ENCODE measurements at places on chromosomes 2 and 18.

DNA sequence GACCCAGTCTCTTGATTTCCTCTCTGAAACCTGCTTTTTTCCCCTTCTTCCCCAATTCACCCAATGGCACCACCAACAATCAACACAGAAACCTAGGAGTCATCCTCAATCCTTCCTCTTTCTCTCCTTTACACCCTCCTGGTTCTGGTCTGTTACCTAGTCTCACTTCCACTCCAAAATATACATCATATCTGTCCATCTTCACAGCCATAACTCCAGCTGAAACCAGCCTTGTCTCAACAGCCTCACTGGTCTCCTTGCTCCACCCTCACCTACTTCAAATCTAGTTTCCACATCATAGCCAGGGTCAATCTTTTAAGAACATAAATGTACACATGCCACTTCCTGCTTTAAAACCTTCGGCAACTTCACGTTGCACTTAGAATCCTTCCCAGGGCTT lies 11.8 kb upstream of the TWSG1 start:
- H3K4me3 ChIP-seq = no peak overlapping the region
- no peak overlapping the region for H3K27ac ChIP-seq
- no peak for DNase-seq

- H3K4me3 ChIP-seq = no peak overlapping the region
- no peaks in the 10 kb centered on the region for H3K27me3 ChIP-seq
- H3K36me3 ChIP-seq = no peaks in the 10 kb centered on the region
- no peak for DNase-seq
Observed at GRCh38 chr2:99754210-99754609, 264.4 kb upstream of the REV1 start.

GRCh38 chr2:19176172-19176852 lies 182.1 kb downstream of the OSR1 start:
- no peaks in the 10 kb centered on the region for H3K36me3 ChIP-seq
- DNase-seq = no peak
- no peaks in the 10 kb centered on the region for H3K4me1 ChIP-seq
- no peaks in the 10 kb centered on the region for H3K27me3 ChIP-seq
- no peak overlapping the region for H3K4me3 ChIP-seq

GRCh38 chr2:155310589-155310988 lies 612.1 kb downstream of the KCNJ3 start:
- H3K27ac ChIP-seq = no peak overlapping the region
- H3K4me3 ChIP-seq = no peak overlapping the region
- no peak for DNase-seq
- no peaks in the 10 kb centered on the region for H3K4me1 ChIP-seq
- H3K27me3 ChIP-seq = no peaks in the 10 kb centered on the region

- H3K27me3 ChIP-seq = no peaks in the 10 kb centered on the region
- H3K4me1 ChIP-seq = peaks cover 61% of the 10 kb centered on the region
- H3K4me3 ChIP-seq = no peak overlapping the region
- H3K27ac ChIP-seq = peak overlapping the region; percentile 89
Observed at GRCh38 chr2:46847726-46848412, 67.7 kb downstream of the MCFD2 start.

- H3K27me3 ChIP-seq = no peaks in the 10 kb centered on the region
- H3K27ac ChIP-seq = peak overlapping the region; percentile 74
- H3K4me3 ChIP-seq = no peak overlapping the region
- H3K36me3 ChIP-seq = no peaks in the 10 kb centered on the region
- H3K4me1 ChIP-seq = peaks cover 24% of the 10 kb centered on the region
- peak; percentile 91 for DNase-seq
Observed at GRCh38 chr2:111659361-111660333, 224.3 kb downstream of the ANAPC1 start.

GRCh38 chr2:72916743-72917137 lies 579 bp upstream of the EMX1 start:
- H3K4me3 ChIP-seq = peak overlapping the region; percentile 34
- H3K36me3 ChIP-seq = no peaks in the 10 kb centered on the region
- H3K27me3 ChIP-seq = peaks cover 47% of the 10 kb centered on the region
- H3K27ac ChIP-seq = no peak overlapping the region
- no peak for DNase-seq

DNA sequence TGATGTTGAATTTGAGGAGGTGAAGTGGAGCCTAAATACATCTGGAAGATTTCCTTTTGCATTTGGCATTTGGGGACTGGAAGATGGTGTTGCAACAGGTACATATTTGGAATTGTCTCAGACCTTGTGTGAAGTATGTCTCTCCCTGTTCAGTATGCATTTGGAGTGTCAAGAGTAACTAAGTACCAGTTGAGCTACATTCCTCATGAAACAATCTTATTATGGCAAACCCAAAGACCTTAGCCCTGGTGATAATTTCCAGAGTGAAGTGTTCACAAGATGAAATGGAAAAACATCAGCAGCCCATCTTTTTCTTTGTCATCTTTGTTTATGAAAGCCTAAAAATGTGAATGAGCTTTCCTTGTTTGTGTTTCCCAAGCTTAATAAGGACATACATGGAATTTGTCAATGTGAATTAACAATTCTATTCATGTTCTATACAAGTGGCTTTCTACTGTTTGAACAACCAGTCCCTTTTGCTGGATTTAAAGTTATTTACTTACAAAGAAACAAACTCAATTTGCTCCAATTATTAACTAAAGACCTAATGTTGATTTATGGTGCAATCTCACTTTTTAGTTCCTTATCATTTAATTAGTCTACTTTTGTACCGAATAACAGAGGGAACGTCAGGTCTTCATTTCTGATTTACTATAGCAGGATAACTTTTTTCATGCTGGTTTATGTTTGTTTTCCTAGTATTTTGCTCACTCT lies 42.1 kb upstream of the PPP1R1C start:
- H3K4me1 ChIP-seq = no peaks in the 10 kb centered on the region
- no peaks in the 10 kb centered on the region for H3K27me3 ChIP-seq
- H3K36me3 ChIP-seq = no peaks in the 10 kb centered on the region
- no peak overlapping the region for H3K27ac ChIP-seq

- H3K4me3 ChIP-seq = no peak overlapping the region
- no peaks in the 10 kb centered on the region for H3K36me3 ChIP-seq
- H3K27ac ChIP-seq = no peak overlapping the region
- no peak for DNase-seq
- H3K27me3 ChIP-seq = no peaks in the 10 kb centered on the region
Observed at GRCh38 chr2:3117650-3118216, 259.9 kb downstream of the EIPR1 start.

DNA sequence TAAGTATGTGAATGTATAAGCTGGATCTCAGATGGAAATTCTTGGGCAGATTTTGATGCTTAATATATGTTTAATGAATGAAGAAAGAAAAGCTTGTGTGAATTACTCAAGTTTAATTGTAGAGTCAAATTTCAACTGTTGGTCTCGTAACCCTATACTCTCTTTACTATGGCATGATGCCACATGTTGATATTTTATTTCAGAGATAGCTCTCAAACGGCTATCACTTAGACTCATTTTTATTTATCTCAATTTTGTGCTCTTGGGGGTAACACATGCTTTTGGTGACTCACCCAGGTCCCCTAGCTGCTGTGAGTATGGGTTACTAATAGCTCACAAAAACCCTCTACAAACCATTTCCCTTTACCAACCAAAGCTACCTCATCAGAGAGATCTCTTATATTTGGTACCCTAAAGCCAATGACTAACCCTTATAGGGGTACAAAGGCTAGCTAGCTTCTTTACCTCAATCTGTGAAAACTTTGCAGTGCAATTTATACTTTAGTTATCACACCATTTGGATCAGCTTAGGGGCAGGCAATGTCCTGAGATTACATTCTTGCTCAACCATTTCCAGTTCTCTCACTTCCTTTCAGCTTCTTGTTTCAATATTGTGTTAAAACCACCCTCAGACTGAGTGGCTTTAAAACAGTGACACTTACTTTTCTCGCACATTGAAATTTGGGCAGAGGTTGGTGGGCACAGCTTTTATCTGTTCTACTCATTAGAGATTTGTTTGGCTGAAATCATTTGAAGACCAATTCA lies 240.3 kb downstream of the CDH7 start:
- H3K27me3 ChIP-seq = no peaks in the 10 kb centered on the region
- no peak overlapping the region for H3K27ac ChIP-seq
- no peaks in the 10 kb centered on the region for H3K4me1 ChIP-seq
- no peak overlapping the region for H3K4me3 ChIP-seq
- DNase-seq = no peak

- H3K36me3 ChIP-seq = no peaks in the 10 kb centered on the region
- no peak for DNase-seq
- H3K27me3 ChIP-seq = no peaks in the 10 kb centered on the region
- H3K4me3 ChIP-seq = no peak overlapping the region
- no peaks in the 10 kb centered on the region for H3K4me1 ChIP-seq
Observed at GRCh38 chr2:188725746-188726360, 248.3 kb upstream of the COL3A1 start.

DNA sequence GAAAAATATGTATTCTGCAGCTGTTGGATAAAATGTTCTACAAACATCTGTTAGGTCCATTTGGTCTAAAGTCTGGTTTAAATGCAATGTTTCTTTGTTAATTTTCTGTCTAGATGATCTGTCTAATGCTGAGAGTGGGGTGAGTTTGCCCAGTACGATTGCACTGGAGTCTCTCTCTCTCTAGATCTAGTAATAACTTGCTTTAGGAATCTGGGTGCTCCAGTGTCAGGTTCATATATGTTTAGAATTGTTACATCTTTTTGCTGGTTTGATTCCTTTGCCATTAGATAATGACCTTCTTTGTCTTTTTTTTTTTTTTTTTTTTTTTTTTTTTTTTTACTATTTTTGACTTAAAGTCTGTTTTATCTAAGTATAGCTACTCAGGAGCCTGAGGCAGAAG lies 10.4 kb downstream of the GCC2 start:
- H3K36me3 ChIP-seq = peaks cover 62% of the 10 kb centered on the region
- H3K4me1 ChIP-seq = no peaks in the 10 kb centered on the region
- DNase-seq = no peak
- no peak overlapping the region for H3K4me3 ChIP-seq

GRCh38 chr18:33062834-33063364 lies 290.1 kb upstream of the KLHL14 start:
- H3K4me1 ChIP-seq = no peaks in the 10 kb centered on the region
- DNase-seq = no peak
- no peaks in the 10 kb centered on the region for H3K27me3 ChIP-seq
- no peak overlapping the region for H3K27ac ChIP-seq

- no peaks in the 10 kb centered on the region for H3K4me1 ChIP-seq
- DNase-seq = no peak
- no peaks in the 10 kb centered on the region for H3K27me3 ChIP-seq
- no peak overlapping the region for H3K27ac ChIP-seq
- no peaks in the 10 kb centered on the region for H3K36me3 ChIP-seq
Observed at GRCh38 chr18:54647176-54647575, 56.1 kb downstream of the DYNAP start.

GRCh38 chr2:219507581-219508443 lies 6.5 kb upstream of the ASIC4 start:
- H3K36me3 ChIP-seq = peaks cover 35% of the 10 kb centered on the region
- H3K27ac ChIP-seq = no peak overlapping the region
- DNase-seq = no peak
- no peaks in the 10 kb centered on the region for H3K27me3 ChIP-seq
- H3K4me3 ChIP-seq = no peak overlapping the region

GRCh38 chr2:100620481-100620880 lies 57.7 kb downstream of the PDCL3 start:
- no peak overlapping the region for H3K27ac ChIP-seq
- H3K36me3 ChIP-seq = no peaks in the 10 kb centered on the region
- H3K4me3 ChIP-seq = no peak overlapping the region
- no peaks in the 10 kb centered on the region for H3K27me3 ChIP-seq
- peak; percentile 49 for DNase-seq

GRCh38 chr2:12262681-12263436 lies 453.9 kb upstream of the TRIB2 start:
- H3K4me3 ChIP-seq = no peak overlapping the region
- no peak overlapping the region for H3K27ac ChIP-seq
- DNase-seq = no peak
- H3K4me1 ChIP-seq = no peaks in the 10 kb centered on the region
- H3K36me3 ChIP-seq = no peaks in the 10 kb centered on the region

DNA sequence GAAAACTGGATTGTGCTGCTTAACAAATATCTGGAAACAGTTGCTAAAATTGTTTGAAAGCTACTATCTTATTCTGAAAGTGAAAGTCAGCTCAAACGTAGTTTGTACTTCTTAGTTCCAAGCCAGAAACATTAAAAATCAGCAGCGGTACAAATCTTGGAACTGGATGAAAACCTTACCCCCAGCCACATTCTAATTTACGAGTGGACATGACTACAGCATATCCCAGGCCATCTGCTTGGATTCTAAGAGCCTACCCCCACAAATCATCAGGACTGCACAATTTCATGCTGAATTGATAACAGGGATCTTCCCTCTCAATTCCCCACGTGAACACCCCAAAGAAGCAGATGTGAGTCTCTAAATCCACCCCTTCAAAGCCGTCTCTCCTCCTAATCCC lies 158.7 kb upstream of the NCKAP5 start:
- H3K4me3 ChIP-seq = peak overlapping the region; percentile 27
- H3K27me3 ChIP-seq = no peaks in the 10 kb centered on the region
- H3K36me3 ChIP-seq = no peaks in the 10 kb centered on the region

DNA sequence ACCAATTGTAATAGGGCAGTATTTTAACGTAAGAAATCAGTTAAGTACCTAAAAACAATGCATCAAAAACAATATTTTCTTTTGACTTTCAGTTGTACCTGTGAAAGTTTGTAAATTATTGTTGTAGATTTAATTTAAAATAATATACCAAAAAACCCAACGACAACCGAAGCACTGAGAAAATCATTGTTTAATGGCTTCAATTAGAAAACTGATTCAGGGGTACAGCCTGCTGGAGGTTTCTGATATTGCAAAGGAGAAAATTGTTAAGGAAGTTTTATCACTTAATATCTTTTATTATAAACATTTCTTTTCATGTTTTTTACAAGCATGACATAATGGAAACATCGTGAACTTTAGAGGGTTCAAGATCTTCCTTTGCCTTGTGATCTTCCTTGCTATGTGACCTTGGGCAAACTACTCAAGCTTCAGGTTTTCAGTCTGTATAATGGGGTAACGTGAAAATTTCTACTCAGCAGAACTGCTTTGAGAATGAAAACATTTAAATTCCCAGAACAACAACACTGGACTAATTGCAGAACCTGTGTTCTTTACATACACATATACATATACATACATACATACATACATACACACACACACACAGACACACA lies 76.3 kb upstream of the GLS start:
- H3K27ac ChIP-seq = no peak overlapping the region
- no peaks in the 10 kb centered on the region for H3K4me1 ChIP-seq
- no peaks in the 10 kb centered on the region for H3K36me3 ChIP-seq
- H3K4me3 ChIP-seq = no peak overlapping the region
- no peak for DNase-seq

- no peak overlapping the region for H3K4me3 ChIP-seq
- H3K27ac ChIP-seq = no peak overlapping the region
- no peak for DNase-seq
- no peaks in the 10 kb centered on the region for H3K36me3 ChIP-seq
- H3K27me3 ChIP-seq = no peaks in the 10 kb centered on the region
Observed at GRCh38 chr2:241877989-241878970, 8.8 kb downstream of the RTP5 start.

Measured in vagina (tissue), 2 donors.